ENCODE measurements at places on chromosomes 4 and X.

GRCh38 chr4:143606480-143606879 lies 93.0 kb downstream of the SMARCA5 start:
- DNase-seq = no peak

GRCh38 chr4:123488916-123489315 lies 92.3 kb downstream of the SPRY1 start:
- DNase-seq = no peak

- DNase-seq = no peak
Observed at GRCh38 chr4:127788517-127788916, 6.4 kb downstream of the HSPA4L start.

DNA sequence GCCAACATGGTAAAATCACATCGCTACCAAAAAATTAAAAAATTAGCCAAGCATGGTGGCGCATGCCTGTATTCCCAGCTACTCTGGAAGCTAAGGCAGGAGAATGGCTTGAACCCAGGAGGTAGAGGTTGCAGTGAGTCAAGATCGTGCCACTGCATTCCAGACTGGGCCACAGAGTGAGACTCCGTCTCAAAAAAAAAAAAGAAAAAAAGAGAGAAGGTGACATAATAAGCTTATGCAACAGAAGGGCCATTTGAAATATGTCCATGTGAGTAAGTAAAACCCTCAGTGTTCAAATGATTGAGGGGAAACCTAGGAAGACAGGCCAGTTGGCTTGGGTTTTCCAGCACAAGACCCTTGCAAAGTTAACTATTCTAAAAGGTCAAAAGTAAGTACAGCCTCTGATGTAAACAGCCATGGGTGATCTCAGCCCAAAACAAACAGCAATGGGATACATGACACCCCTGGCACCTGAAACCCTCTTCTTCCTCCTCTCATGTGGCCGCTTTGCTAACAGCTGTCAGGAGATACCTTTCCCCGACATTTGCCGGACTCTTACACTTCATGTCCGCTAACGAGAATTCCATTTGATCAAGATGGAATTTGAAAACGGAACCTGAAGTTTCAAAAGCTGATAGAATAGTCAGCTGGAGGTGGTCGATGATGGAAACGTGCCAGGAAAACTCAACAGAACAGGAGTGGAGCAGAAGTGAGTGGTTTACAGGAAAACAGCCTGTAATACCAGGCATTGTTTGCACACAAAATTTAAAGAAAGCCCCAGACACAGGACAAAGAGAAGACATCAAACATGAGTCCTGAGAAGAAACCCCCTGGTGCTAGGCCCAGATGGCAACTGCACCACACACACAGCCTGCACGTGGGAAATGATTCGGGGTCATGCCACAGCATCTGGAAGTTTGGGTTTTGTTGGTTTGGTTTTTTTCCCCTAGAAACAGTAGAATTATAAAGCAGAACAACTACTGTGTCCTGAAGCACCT lies 93.0 kb upstream of the STS start:
- no peak for DNase-seq

DNA sequence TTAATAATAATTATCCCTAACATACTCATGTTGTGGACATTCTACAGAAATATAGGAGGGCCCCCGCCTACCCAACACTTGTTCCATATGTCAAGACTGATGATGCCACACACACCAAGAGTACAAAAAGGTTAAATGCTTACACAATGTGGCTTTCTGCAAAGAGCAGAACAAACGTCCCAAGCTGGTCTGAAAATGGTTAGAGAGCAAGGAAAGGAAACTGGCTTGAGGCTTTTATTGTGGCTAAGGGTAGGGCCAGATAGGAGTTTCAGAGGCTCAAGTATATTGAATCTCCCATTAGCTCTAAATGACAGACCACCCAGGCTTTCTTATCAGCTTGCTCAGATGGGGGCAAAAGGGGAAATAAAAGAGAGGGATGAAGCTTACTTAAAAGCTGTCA lies 134.1 kb upstream of the C1QTNF7 start:
- no peak for DNase-seq

DNA sequence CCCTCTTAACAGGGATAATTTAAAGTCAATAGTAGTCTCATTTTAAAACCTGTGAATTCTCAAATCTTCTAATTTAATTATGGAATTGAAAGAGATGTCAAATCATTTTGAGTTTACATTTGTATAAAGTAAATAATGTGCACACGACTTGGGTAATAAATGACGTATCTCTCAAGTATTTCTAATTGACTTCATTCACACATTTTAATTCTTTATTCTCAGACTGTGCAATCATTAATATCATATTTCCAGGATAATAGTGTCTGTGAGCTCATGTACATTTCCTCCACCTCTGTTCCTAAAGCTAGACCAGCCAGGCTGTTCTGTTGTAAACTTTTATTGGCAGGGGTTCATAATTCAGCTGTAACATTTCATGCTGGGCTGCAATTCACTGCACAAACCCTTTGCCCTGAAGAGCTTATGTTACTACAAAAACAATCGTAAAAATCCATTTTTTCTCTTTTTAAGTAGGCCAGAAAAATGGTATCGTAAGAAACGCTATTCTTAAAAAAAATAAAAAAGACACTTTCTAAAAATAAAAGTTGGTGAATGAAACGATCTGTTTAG lies 1103.1 kb upstream of the TENM3 start:
- DNase-seq = no peak

DNA sequence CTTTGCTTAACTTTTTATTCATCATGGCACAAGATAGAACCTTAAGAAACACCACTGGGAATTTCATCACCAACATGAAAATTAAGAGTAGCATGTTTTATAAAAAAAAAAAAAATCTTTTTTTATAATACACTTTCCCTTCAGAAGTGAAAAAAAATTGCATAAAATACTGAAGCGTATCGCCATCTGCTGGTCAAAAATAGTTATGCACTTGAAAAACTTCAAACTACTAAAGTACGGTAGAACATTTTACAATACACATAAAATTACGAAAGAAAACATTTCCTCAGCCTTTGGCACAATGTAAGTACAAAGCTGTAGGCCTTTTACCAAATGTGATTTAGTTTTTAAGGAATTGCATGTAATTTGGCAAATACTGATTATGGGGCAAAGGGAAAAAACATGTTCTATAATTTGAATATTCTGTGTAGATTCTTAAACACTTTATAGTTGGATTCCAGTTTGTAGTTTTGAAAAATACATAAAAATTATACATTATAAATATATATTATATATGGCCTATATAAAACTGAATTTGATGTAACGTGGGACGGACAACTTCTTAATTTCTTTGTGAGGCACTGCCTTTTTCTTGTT lies 26.5 kb downstream of the HCCS start:
- no peak for DNase-seq

DNA sequence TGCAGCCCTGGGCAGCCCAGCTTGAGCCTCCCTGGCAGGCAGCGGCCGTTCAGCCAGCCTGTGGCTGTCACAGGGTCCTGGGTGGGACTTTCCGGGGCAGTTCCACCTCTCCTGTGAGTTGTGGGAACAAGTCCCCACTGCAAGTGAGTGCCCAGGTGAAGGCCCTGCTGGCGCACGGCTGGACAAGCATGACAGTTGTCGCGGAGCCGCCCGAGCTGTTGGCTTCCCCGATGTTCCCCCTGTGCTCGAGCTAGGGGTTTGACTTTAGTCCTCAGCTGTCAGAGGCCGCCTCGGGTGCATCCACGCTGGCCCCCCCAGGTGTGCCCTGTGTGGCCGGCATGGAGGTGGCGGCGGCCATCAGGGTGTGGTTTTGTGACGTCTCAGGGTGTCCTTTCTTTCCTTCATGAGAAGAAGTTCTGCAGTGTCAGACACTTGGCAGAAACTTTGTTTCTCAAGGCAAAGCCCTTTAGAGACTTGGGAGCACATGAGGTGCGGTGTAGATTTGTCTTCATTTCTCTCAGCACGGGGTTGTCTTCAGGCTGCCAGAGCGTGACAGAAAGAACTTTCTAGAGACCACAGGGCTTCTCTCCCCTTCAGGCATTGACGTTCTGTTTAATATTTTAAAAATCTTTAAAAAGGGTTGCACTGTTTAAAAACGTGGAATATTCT lies 69.4 kb upstream of the HGFAC start:
- no peak for DNase-seq

- DNase-seq = peak; percentile 48
Observed at GRCh38 chrX:2696698-2697215, 5.7 kb downstream of the CD99 start.

- DNase-seq = no peak
Observed at GRCh38 chr4:123777373-123777772, 380.8 kb downstream of the SPRY1 start.

GRCh38 chr4:180665994-180666824 lies 1577.0 kb upstream of the TENM3 start:
- DNase-seq = no peak

- DNase-seq = no peak
Observed at GRCh38 chrX:40154853-40155588, 57.3 kb upstream of the BCOR start.

DNA sequence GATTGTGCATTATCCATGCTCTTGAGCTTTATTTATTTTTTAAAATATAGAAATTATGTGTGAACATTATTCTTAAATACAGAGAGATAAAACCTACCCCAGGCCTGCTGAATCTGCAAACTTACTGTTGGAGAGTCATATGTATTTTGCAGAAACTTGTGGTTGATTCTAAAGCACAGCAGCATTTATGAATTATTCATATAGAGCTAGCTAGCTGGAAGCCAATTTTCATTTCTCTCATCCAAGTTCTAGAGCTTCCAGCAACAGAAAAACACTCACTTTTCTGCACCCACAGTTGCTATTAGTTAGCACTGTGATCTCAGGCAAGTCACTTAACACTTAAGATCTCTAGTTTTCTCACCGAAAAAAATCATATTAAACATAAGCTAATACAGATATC lies 479.5 kb upstream of the FAM47C start:
- no peak for DNase-seq

DNA sequence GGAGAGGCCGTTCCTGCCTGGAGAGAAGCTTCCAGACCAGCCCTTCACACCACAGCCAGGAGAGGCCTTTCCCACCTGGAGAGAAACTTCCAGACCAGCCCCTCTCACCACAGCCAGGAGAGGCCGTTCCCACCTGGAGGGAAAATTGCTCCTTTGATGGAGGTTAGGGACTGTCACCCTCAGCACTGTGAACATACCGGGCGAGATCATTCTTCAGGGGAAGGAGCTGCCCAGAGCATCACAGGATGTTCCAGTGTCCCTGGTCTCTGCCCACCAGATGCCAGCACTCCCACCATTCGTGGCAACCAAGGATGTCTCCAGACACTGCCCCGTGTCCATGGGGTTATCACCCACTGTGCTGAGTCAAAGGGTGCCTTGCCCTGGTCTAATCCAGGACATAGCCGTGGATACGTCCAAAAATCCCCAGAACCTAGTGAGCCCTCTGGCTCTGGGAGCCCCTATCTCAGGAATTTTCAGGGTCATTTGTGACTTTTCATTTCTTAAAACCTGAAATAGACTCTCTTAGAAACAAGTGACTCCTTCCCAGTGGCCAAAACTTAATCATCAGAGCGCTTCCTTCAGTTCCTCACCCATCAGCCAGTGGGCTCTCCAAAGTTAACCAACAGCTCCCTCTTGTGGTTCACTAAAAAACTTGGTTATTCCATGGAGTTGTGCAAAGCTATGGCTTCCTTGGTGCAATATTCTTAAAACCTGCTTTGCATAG lies 80.2 kb downstream of the CRMP1 start:
- DNase-seq = no peak

DNA sequence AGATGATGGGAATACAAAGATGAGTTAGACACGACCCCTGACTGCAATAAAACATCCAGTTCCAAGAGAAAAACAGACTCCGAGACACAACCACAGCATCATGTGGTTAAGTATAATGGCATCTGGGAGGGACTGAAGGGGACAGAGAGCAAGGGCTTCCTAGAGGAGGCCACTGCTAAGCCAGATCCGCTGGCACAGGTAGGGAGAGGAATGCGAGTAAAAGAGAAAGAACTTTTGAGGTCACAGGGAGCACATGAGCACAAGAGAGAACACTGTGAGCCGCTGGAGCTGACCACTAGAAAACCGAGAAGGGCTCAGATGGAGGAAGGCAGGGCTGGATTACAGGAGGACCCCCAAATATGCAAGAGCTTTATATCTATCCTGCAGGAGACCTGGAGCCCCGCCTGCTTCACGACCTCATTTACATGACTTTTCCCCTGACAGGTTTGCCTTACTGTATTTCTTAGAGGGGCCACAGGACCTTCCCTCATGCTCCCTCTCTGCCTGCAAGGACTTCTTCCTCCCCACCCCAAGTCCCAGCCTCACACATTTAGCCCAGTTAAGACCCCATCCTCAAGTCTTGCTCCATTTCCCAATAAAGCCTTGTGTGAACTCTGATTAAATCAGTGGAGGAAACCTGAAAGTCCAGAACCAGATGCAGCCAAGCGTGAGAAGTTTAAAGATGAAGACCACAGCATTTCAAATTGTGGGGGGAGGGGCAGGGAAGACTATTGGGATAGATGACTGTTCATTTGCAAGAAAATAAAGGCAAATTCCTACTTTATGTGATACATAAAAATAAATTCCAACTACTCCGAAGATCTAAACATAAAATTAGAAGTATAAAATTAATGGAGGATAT lies 29.6 kb downstream of the MFAP3L start:
- no peak for DNase-seq

- no peak for DNase-seq
Observed at GRCh38 chrX:42384956-42385355, 393.0 kb downstream of the PPP1R2C start.

DNA sequence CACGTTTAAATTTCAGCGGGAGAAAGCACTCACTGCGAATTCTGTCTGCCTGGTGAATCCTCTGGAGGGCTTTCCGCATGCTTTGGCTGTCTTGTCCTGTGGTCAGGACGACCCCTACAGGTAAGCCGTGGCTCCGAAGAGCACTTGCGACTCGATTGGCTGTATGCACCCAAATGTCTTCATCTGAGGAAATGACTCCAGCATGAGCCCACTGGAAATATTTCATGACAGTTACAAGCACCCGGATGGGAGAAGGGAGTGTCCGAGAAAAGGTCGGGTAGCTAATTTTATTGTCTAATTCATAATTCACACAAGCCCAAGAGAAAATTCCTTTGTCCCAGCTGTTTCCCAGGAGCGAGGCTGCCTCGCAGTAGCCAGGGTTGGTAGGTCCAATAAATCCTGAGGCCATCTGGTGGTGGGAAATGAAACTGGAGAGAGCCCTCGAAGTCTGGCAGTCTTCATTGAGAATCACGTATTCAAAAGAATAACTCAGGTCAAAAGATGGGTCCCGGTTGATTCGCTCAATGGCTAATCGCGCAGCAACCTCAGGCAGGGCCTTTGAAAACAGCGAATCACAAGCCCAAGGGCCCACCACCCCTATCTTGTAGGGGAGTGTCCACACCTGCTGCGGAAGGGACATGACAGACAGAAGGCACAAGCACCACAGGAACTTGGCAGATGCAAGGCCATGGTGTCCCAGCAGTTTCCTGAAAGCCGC lies 6.6 kb downstream of the GUCY2F start:
- DNase-seq = no peak

DNA sequence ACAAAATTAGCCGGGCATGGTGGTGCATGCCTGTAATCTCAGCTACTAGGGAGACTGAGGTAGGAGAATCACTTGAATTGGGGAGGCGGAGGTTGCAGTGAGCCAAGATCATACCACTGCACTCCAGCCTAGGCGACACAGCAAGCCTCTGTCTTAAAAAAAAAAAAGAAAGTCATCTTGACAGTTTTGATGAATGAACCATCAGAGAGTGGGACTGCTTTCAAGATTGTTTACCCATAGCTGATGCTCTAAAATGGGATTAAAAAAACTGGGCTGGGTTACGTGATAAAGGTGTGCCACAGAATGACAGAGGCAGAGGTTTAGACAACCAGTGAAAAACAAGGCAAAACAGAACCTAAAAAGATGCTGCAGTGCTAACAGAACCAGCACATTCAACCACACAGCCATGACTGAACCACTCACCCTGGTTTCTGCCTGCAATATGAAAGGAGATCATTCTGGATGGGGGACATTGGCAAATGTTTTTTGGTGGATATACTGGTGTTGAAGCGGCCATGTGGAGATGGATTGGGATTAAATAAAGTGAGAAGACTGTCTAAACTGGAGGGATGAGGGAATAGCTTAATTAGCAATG lies 22.2 kb downstream of the GPAT3 start:
- no peak for DNase-seq
